ENCODE measurements at places on chromosomes 6 and 20.

DNA sequence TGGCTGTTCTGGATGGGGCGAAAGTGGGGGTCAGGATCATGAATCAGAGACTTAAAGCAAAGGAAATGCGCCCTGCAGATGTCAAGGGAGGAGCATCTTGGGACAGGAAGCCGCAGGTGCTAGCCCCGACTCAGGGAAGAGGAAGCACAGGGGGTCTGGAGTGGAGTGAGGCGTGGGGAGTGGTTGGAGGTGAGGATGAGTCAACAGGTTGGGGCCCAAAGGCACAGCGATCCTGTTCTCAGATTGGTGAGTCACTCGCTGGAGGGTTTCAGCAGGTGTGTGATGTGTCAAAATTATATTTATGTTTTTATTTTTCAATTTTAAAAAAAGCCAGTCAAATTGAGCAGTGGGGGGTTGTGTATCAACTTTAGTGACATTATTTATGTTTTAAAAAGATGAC, 19.0 kb downstream of the PACSIN1 start:
- DNase-seq: peak; percentile 77

DNA sequence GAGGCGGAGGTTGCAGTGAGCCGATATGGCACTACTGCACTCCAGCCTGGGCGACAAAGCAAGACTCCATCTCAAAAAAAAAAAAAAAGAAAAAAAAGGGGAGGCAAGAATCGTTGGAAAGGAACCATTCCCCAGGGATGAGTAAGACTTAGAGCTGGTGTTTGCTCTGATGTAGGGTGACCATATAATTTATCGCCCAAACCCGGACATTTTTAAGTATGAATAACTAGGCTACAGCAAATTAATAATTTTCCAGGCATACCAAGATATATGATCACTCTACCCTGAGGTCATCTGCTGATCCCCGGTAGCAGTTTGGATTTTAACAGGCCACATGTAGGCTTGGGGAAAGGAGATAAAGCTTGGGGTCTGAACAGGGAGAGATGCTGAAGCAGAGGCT, 260.9 kb downstream of the BTBD9 start:
- DNase-seq: no peak

GRCh38 chr6:130602151-130602770, 224.9 kb upstream of the SMLR1 start:
- peak; percentile 21 for DNase-seq

DNA sequence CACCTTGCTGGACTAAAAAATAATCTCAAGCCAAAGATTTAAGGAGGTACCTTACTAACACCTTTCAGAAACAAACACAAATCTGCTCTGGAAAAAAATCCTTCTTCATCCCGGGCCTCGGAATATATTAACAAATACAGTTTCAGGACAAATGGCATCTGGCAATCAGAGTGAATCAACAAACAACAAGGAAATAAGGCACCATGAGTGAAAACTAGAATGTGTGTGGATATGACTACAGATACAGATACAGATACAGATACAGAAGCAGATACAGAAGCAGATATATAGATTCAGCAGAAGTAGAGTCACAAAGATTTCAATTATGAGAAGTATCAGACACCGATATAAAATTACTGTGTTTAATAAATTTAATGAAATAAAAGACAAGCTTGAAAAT, 178.4 kb downstream of the QKI start:
- no peak for DNase-seq

DNA sequence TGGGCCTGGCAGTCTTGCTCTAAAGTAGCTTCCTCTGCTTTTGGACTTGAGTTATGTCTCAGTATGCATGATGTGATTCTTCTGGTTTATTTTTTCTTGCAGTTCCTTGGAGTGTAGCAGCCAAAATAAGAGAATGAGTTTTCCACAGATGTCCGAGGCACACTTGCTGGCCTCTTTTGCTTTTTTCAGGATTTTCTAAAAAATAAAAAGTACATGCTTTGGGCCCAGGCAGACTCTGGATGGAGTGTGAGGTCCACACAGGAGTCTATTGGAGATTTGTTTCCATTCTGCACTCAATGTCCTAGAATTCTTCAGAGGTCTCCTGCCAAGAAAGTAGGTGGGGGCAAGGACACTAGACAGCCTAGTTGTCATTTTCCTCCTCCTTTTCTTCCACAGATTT, 477.6 kb downstream of the EPM2A start:
- DNase-seq: no peak

GRCh38 chr6:36924131-36924530, 30.4 kb upstream of the PI16 start:
- no peak for DNase-seq

- peak; percentile 67 for DNase-seq
These were observed 22.7 kb upstream of the TMEM181 start for GRCh38 chr6:158536891-158537798.

- no peak for DNase-seq
These were observed 5.8 kb downstream of the TNFRSF21 start for GRCh38 chr6:47303861-47304260.

- DNase-seq: no peak
These were observed 103.2 kb upstream of the TIAM2 start for GRCh38 chr6:154891901-154892300.

GRCh38 chr6:22350109-22350508, 53.3 kb upstream of the PRL start:
- no peak for DNase-seq

GRCh38 chr6:109999740-110000139, 21.6 kb downstream of the GPR6 start:
- no peak for DNase-seq

GRCh38 chr6:153084393-153084792, 46.7 kb downstream of the RGS17 start:
- DNase-seq: no peak

DNA sequence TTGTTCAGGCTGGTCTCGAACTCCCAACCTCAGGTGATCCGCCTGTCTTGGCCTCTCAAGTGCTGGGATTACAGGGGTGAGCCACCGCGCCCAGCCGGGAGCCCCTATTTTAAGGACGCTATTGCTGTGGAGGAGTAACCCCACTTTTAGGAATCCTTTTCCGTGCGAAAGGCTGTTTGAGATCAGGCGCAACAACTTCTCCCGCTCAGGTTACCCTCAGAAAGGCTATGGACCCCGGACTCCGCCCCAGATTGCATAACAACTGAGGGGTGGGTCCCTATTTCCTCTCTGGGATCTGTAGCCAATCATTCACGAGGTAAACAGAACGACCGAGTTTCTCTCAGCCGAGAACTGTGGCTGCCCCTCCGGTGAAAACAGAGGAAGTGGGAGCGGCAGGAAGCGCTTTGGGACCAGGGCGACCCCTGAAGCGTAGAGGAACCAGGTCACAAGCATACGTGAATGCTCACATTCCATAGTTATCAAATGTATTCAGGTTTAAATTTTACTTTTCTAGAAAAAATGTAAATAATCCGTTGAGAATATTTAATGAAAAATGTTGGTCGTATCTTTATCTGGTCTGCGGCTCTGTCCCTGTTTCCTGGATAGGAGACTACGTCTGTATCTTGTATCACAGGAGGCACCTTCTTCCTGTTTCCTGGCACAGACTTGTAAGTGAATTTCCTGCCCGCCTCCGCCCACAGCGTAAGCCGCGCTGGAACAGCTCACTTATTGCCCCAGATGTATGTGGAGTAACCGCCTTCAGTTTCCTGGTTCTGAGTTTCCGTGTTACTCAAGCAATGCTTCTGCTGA, 26.8 kb downstream of the HLA-E start:
- DNase-seq: peak; percentile 95

- DNase-seq: no peak
These were observed 290.4 kb downstream of the GRIK2 start for GRCh38 chr6:101683884-101684283.

DNA sequence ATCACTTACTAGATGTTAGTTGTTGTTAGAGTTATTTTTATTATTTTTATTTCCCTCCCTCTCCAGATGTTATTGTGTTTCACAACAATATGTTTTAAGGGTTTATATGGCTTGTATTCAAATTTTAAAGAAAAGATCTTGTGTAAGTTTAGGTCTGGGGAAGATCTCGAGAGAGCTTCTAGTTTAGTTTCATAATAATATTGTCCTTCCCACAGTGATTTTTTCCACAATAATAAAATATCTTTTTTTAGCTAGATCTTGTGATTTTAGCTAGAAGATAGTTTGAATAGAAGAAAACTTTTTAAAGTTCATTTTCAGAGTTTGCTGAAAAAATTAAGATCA, 55.0 kb downstream of the ADGRG6 start:
- DNase-seq: no peak

DNA sequence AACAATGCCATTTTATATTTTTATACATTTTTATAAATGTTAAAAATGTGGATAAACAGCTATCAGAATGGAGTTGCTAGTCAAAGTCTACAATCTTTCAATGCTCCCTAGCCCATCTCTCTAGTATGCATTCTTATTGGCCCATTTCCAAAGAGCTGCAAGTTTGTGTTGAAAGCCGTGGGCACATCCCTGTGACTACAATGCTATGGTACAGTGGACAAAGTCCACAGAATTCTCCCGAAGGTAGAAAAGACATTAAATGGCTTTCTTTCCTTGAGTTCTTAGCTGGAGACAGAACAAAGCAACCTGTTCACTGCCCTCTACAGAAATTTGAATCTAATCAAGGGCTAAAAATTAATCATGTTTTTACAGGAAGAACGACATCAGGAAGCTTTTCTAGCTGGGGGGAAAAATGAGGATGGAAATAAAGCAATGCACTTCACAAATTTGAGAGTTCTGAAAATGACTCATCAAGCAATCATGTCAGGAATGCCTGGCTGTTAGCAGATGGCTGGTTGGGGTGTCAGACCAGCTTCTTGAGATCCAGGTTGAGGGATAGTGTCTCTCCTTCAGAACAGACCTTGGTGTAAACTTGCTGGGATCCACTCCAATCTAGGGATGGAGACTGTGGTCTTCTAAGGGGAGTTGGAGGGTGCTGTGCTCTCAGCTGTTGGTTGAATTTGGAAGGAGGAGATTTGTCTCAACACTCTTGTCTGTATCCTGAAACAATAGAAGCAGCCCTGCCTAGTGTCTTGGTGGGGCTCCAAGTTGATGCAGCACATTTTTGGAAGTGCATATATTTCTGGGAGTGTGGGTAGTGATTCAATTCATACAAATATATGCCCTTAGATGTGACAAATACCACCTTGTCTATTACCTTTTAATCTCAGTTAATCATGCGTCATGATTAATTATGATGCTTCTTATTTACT, 143.4 kb upstream of the PHACTR1 start:
- no peak for DNase-seq

DNA sequence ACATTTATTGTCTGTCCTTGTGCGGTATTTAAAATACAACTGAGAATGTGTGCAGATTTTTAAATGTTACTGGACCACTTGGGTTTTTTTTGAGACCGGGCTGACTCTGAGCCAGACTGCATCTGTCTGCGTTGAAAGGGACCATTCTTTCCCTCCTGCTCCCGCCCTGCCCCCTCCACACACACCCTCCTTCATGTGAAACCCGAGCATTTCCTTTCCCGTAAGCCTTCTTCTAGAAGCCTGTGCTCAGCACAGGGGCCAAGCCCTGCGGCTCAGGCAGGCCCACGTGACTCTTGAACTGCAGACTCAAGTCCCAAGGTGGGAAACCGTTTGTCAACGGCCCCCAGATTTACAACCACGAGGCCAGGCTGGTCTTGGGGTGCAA, 82.7 kb upstream of the FOXC1 start:
- DNase-seq: peak; percentile 73

DNA sequence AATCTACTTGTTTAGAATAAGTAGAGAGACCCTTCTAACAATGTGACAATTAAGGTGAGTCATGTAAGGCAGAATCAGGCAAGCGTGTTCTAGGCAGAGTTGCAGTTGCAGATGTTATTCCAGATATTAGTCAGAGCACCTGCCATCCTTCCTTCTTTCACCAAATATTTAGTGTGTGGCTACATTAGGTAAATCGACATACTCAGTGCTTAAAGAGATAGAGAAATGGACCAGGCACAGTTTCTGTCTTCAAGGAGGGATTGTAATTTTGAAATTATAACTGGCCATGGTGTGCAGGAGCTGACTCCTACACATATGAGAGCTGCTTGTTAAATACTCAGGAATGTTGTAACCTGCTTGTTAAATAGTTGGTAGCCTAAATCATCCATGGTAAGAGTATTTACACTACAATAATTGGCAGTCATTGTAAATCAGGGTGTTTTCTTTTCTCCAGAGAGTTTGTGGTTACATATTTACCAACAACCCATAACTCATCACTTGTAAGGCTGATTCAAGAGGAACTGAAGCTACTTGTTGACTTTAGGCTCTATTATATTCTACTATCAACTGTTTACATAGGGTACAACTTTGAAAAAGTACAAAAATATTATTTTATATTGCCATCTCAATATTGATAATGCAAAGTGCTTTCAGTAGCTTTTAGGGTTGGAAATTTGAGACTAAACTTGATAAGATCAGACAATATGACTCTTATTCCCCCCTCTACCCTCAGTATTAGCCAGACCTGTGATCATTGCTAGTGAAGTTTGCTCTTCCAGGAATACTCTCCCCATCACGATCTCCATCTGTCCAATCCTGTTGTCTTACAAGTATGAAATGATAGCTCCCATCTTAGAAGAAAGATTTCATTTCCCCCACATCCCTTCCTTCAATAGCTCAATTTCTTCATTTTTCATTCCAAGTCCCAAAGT, 607.1 kb downstream of the COL12A1 start:
- no peak for DNase-seq

GRCh38 chr6:158016571-158017383, 35.1 kb downstream of the SYNJ2 start:
- no peak for DNase-seq

DNA sequence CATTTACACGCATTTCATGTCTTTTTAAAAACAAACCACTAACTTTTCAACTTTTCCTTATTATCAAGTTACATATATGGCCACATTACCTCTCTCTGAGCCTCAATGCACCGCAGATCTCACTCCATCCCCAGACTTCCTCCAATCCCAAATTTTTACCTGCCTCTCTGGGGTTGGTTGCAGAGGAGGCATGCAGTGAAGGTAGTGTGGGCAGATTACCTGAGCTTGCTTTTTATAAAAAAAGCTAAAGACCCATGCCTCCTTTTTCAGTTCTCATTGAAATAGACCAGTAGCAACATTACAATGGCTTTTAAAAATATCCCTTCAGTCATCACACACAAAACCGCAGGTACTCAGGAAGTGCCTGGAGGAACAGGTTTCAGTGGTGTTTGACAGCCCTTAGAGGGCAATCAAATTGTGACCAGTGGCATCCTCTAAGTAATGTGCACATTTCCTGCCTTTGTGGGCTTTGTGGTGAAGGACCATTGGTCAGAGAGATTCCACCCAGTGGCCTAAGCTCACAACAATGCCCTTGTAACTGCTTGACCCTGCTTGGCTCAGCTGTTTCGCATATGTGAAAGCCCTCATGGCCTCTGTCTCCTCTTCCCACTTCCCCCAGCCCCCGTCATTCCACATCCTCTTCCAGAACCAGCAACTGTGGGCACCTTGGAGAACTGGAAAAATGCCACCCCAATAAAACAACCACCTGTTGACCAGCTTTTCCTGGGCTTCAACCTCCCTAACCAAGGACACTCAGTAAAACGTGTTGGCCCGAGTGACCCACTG, 30.2 kb upstream of the IL17A start:
- no peak for DNase-seq

GRCh38 chr6:158606935-158607334, 37.6 kb downstream of the DYNLT1 start:
- no peak for DNase-seq
